ENCODE measurements at places on chromosomes 2 and 18.

GRCh38 chr2:24832931-24833701, 39.9 kb downstream of the CENPO start:
- no peak for DNase-seq

GRCh38 chr18:32362484-32362883, 108.2 kb downstream of the GAREM1 start:
- no peak for DNase-seq

DNA sequence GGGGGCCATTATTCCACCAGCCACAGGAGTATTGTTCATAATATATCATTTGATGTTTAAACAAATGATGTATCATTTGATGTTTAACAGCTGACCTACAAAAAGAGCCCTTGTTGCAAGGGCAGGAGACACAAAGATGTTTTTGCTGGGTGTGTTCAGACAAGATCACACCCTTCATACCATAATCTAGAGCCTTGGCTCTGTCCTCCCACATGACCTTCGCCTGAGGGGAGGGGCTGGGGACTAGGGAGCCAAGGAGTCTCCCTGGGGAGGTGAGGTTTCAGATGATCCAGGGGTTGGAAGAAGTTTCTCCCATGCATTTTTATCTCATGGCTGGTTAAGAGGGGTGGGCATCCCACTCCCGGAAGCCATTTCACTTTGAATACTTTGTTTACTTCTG, 33.5 kb downstream of the CDC42EP3 start:
- no peak for DNase-seq

DNA sequence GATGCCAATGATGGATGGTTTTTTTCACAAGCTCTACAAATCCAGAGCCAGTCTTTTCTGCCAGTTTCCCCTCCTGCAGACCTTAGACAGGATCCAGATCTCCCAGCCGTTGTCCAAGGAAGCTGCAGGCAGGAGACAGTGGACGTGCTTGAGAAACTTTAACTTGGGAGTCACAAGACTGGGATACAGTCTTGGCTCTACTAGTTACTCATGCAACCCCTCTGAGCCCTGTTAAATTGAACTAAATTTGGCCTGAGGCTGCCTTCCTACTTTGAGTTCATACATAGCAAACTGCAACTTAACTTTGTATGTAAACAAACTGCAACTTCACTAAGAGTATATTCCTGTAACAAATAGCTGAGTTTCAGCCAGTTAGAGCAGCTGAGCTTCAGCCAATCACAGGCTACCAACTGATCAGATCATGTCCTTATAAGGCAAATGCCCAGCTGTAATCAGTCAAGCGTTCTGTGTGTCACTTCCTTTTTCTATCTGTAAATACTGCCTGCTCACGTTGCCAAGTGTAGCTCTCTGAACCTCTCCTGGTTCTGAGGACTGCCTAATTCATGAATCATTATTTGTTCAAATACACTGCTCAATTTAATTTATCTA, 140.9 kb downstream of the CAPN13 start:
- DNase-seq, result peak; percentile 56

DNA sequence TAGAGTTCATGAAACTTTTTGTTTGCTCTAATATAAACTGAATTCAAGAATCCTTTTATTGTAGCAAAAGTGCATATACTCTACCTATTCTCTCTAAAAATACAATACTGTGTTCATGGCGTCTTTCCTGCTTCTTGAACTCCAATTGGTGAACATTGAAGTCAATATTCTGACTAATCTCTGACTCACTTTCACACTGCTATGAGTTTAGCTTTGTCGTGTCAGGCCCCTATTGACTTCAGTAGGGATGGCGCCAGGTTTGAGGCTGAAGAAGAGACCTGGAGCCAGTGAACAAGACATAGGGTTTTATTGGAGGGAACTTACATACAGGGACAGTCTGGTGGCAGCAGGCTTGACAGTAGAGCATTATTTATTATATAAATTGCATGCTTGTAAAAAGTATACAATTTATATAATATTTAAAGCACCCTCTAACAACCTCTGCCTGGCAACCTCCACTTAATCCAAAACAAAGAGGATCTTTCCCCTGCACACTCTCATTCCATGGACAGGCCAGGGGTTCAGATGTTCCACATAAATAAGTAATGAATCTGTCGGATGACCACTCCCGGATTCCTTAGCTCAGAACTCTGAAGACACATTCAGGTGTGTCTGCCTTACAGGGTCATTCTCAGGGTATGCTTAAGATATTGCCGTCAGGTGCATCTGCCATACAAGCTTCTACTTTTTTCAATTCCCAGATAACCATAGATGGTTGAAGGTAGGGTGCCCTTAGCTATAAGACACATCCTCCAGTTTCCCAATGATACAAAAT, 141.0 kb downstream of the CERS6 start:
- DNase-seq, result no peak

DNA sequence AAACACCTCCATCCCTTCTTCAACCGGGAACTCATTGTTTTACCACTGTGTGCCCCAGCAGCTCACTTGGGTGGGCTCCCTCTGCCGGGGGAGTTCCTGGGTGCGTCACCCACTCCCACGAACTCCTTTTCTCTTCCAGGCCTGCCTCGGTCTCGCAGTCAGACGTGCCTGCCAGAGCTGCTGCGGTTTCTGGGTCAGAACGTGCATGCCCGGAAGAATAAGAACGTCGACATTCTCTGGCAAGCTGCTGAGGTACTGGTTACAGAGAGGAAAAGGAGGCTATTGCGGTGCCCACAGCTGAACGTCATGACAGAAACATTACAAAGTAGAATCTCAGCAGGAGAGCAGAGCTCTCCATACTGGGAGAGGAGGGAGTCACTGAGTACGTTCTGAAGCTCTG, 35.6 kb downstream of the COA5 start:
- no peak for DNase-seq

DNA sequence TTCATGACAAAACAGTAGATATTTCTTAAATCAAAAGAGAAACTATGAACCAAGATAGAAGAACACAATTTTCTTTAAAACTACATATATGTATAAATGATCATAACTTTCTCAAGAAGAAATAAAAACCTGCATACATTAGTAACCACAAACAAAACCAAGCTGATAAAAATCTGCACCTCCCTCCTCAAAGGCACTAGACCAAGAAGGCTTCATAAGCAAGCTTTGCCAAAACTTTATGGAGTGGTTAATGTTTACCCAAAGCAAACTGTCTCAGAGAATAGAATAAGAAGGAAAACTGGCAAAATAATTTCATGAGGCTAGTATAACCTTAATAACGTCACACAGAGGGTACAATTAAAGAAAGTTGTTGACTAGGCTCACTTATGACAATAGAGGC, 138.3 kb downstream of the ZBTB7C start:
- DNase-seq, result no peak

DNA sequence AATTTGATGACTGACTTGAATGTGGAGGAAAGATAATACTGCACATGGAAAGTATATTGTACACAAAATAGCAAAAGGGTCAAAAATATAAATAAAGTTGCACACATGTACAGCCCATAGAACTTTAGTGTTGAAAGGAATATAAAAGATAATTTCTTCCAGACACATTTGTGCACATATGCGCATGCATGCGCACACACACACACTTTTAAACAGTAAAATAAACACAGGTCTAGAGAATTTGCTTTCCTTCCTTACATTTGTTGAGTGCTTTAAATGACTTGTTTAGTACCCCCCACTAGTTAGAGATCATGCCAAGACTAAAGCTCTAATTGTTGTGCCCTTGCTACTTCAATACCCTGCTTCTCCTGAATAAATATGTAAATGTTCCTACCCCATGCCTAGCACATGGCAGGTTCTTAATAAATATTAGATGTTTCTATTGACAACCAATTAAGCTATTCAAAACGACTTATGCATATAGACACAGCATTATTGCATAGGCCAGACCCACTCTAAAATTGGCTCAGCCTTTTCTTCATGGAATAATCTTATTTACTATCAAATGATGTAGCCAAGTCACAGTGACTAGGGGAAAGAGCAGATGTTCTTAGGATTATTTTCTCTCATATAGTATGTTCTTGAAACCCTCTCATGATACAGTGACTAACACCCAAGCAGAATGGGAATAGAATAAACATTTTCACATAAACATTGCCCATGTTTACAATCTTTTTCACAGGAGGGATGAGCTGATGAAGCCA, 165.5 kb upstream of the ACVR2A start:
- no peak for DNase-seq

GRCh38 chr18:48142353-48142752, 211.9 kb upstream of the SMAD2 start:
- no peak for DNase-seq

- DNase-seq, result no peak
These were observed 1432.2 kb upstream of the ACVR2A start for GRCh38 chr2:146412625-146413024.

GRCh38 chr2:72911256-72911655, 6.1 kb upstream of the EMX1 start:
- DNase-seq, result no peak

GRCh38 chr18:79875931-79876461, 75.5 kb downstream of the SLC66A2 start:
- DNase-seq, result no peak

GRCh38 chr2:179260224-179260623, 4.4 kb downstream of the SESTD1 start:
- DNase-seq, result no peak

- no peak for DNase-seq
These were observed 21.8 kb upstream of the SIX2 start for GRCh38 chr2:45031028-45031427.

DNA sequence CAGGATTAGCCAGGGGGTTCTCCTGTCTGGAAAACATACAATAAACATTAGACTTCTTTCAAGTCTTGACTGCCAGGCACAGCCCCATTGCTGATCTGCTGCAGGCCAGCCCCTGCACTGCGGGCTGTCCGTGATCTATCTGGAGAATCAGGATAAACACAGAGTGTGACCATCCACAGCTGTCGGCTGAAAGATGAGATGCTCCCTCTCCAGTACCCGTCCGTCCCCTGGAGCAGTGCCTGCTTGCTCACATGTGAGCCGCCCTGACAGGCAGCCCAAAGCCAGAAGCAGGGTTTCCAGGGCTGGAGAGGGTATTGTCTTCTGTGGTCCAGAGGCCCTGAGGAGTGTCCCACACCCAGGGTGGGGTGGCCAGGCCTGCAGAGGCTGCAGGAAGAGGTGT, 46.1 kb upstream of the FOSL2 start:
- no peak for DNase-seq

DNA sequence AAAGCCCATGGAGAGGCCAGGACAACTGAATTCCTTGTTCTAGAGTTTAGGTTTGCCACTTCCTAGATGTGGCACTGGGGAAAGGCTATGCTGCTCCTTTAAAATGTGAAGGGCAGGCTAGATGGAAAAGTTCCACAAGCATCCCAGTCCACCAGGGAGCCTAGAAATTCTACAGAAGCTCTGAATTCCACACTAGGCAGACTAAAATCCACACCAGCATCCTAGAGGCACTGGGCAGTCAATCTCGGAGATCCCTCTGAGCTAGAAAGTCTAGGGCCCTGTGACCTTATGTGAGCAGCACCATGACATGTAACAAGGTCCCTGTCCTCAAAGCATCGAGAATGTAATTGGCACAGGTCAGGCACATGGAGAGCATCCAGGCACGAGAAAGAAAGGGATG, 71.5 kb downstream of the LYPD1 start:
- no peak for DNase-seq

- no peak for DNase-seq
These were observed 818 bp downstream of the ITGB1BP1 start for GRCh38 chr2:9422321-9423099.

GRCh38 chr18:67428158-67428557, 88.4 kb downstream of the DSEL start:
- no peak for DNase-seq

DNA sequence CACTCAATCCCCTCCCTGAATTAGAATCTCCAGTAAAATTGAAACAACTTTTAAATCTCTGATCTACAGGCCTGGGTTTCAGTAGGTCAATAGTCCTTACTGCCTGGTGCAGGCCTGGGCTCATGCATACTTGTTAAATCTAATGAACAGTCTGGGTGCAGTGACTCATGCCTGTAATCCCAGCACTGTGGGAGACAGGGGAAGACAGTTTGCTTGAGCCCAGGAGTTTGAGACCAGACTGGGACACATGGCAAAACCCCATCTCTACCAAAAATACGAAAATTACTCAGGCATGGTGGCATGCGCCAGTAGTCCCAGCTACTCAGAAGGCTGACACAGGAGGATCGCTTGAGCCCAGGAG, 94.7 kb upstream of the SP3 start:
- no peak for DNase-seq

- no peak for DNase-seq
These were observed 39.1 kb downstream of the FBXO11 start for GRCh38 chr2:47867205-47867604.

DNA sequence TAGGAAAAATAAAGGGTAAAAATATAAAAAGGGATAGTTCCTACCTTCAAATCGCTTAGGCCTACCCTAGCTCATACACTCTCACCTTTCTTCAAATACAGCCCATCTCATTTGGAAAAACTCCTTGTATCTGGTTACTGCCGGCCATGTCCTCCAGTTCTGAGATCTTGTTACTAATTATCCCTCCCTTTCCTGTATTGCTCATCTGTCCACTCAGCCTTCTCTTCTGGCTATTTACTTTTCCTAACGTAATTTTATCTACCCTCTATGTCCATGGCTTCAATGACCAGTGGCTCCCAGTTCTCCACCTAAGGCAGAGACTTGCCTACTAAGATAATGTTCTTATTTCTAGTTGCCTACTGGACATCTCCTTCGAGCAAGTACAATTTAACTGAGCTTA, 342.9 kb upstream of the ACVR2A start:
- DNase-seq, result no peak

DNA sequence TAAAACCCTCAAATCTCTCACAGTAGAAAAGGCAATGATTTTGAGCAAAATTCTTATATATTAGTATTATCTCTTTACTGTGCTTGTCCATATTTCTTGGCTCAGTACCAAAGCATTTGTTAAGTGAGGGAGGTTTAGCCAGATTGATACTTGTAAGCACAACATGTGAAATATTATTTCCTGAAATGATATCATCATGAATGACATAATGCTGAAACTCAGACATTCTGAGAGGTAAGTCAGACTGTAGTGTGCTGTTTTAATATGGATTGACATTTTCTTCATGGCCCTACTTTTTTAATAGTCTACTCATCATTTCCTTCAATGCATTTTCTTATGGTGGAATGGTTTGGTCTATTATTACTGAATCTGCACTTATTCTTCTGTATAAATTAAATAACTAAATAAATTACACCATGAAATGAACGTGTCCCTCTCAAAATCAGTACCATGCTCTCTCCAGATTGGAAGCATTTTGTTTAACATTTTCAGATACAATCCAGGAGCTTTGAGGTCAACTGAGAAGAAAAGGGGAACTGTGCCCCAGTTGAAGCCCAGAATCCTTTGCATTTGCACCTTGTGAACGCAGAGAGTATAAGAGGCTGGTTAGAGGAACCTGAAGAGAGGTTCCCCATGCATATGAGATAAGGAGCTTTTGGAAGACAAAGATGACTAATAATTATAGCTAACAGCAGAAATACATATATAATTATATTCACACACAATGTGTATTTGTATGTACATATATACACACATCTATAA, 50.1 kb upstream of the CRACDL start:
- DNase-seq, result no peak

Measured in fibroblast of skin of left biceps (primary cell).